ENCODE measurements at places on chromosomes 2 and 18.

GRCh38 chr2:105691947-105692390 is 52.7 kb upstream of the NCK2 start:
- DNase-seq = no peak

DNA sequence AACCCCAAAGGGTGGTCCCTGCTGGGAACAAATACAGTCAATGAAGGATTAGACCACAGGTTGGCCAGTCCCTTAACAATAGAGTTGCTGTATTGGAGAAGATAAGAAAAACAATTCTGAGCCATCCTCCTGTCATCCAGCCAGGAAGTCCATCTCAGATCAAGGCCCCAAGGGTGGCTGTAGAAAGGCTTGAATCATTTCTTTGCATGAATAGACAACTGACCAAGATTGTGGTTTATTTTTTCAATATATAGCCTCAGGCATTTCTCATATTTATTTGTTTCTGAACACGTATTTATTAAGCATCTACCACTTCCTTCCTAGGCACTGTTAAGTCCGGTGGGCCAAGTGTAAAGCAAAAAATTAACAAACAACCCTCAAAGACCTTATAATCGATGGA is 274.4 kb upstream of the SLC14A2 start:
- no peak for DNase-seq

DNA sequence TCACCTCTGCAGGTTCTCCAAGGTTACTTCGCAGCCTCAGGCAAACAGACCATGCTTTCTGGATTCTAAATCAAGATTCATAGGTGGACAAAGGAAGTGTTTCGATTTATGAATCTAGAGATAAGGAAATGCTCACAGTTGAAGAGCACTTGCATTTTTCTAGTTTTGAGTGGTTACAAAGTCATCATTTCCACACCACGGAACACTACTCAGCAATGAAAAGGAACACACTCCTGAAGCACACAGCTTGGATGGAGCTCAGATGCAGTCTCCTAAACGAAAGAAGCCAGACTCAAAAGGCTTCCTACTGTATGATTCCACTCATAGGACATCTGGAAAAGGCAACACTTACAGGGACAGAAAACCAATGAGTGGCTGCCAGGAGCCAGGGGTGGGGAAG is 31.7 kb downstream of the SDC1 start:
- DNase-seq = no peak

DNA sequence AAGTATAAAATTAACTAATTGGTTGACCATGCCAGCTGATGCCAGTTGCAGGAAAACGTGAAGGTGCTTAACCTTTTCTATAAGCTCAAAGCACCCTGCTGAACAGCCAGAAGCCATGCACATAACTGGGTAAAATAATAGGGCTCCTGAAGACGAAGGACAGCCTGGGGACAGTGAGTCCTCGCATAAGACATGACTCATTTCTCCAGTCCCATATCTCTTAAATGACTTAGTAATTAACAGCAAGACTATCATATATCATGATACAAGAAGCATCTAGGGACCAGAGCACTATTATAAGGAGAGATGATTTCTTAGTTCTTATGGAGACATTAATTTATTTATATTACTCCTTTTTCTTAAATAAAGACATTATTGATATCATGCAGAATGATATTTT is 100.5 kb upstream of the DOK6 start:
- DNase-seq = no peak

DNA sequence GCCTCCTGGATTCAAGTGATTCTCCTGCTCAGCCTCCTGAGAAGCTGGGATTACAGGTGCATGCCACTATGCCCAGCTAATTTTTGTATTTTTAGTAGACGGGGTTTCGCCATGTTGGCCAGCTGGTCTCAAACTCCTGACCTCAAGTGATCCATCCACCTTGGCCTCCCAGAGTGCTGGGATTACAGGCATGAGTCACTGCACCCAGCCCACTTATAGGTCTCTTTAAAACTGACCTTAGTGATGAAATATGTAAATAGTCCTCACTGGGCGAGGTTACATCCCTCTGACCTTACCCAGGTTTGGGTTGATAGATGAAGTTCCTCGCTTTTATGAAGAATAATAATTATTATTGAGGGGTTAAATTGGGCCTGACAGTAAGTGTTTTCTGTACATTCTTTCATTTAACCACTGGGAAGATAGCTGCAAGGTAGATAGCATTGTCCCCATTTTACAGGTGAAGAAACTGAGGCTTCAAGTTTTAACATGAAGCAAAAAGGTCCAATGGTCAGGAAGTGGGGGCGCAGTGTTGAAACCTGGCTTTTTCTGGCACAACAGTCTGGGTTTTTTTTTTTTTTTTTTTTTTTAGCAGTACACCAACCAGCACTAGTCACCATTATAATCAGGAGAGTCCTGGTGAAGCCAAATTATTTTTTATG is 174.8 kb upstream of the EPAS1 start:
- DNase-seq = no peak

GRCh38 chr2:238320246-238320647 is at the start of gene TRAF3IP1:
TRAF3IP1 (plus strand) TSS chr2:238320518; CDS start chr2:238320663, 145 bp downstream.
- DNase-seq = peak; percentile 91

- peak; percentile 11 for DNase-seq
Measured at GRCh38 chr2:105179469-105180372, 61.8 kb upstream of the GPR45 start.

DNA sequence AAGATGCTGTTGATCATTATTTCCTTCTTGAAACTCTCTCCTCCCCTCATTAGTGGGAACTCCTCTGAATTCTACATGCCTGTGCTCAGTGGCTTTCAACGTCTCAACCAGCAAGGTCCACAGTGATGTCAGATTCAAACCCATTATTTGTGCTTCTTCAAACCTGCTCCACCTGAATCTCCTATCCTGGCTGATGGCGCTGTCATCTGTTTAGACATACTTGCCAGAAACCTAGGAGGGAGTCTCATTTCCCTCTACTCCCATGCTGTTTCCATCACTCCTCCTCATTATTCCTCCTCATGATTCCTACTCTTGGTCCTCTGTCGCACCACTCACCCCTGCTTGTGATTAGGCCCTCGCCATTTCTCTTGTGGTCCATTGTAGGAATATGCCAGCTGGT is 2.9 kb upstream of the LPIN2 start:
- no peak for DNase-seq

GRCh38 chr2:59458800-59459199 is 1094.7 kb downstream of the BCL11A start:
- no peak for DNase-seq

- no peak for DNase-seq
Measured at GRCh38 chr2:63662028-63662804, 73.5 kb downstream of the MDH1 start.

- no peak for DNase-seq
Measured at GRCh38 chr2:239316562-239317465, 84.0 kb downstream of the HDAC4 start.

DNA sequence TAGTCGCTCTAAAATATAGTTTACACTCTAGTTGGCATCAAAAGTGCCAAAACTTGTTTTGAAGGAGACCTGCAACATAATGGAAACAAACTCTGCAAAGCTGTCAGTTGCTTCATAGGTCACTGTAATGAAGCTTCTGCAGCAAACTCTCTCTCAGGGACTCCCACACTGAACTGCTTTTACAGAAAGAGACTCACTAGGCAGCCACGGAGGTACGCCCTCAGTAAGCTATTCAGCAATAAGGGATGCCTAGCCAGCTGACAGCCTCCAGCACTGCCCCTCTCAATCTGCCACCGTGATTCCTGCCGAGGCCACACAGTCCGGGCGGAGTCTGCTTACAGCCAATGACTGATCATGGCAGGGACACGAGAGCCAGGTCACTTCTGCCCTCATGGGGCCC is 51.1 kb downstream of the COLEC12 start:
- DNase-seq = no peak

GRCh38 chr18:4455113-4455811 is at the start of gene DLGAP1:
DLGAP1 (minus strand) TSS chr18:4455307.
- DNase-seq = peak; percentile 67

- DNase-seq = no peak
Measured at GRCh38 chr2:63665091-63665490, 76.3 kb downstream of the MDH1 start.

DNA sequence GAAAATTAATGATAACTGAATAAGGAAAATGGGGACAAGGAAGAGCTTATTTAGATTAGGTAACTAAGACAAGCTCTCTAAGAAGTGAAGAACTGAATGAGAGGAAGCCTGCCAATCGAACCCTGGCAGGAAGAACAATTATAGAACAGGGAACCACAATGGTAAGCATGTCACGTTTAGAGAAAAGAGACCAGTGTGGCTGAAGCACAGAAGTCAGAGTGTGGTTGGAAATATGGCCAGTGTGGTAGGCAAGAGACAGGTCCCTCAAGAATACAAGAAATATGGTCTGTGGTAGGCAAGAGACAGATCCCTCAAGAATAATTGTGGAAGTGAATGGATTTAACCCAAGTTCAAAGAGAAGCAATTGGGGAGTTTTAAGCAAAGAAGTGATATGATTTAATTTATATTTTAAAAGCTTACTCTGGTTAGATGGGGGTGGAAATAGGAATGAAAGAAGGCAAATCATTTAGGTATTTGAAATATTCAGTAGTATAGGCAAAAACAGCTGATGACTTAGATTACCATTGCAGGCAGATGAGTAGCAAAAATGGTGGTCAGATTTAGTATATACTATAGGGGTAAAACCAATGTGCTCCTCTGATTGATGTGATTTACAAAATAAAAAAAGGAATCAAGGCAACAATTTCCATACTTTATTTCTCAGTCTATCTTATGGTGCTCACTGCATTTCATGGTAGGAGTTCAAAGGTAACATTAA is 38.8 kb upstream of the ERMN start:
- no peak for DNase-seq

- no peak for DNase-seq
Measured at GRCh38 chr2:180559771-180560170, 420.6 kb upstream of the UBE2E3 start.

- no peak for DNase-seq
Measured at GRCh38 chr18:48928787-48929186, 22.0 kb downstream of the SMAD7 start.

DNA sequence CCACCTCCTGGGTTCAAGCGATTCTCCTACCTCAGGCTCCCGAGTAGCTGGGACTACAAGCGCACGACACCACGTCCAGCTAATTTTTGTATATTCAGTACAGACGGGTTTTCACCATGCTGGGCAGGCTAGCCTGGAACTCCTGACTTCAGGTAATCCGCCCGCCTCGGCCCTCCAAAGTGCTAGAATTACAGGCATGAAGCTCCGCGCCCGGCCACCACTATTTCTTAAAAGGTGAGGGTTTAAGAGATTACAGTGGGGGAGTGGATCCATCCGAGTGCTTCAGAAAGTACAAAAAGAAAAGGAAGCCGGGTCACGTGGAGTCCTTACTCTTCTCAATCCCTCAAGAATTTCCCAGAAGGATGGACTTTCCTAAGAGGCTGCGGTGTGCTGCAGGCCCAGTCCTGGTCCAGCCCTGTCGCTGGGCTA is 146.9 kb downstream of the ANKRD44 start:
- DNase-seq = no peak

DNA sequence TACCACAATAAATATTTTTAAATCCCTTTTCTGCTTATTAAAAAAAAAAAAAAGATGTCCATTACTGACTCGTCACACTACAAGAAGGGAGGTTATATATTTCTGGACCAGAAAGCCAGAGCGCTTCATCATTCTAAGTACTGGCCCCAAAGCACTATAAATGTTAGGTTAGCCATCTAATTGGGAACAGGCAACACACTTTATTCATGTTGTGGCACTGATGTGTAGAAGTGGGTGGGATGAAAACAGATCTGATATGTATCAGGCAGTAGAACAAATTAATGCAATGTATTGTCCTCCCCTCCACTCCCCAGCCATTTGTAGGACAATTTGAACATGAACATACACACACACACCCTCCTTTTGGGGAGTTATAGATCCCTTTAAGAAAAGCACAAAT is 24.4 kb downstream of the LANCL1 start:
- DNase-seq = no peak

GRCh38 chr2:180456801-180457200 is 449.7 kb upstream of the CWC22 start:
- peak; percentile 33 for DNase-seq

DNA sequence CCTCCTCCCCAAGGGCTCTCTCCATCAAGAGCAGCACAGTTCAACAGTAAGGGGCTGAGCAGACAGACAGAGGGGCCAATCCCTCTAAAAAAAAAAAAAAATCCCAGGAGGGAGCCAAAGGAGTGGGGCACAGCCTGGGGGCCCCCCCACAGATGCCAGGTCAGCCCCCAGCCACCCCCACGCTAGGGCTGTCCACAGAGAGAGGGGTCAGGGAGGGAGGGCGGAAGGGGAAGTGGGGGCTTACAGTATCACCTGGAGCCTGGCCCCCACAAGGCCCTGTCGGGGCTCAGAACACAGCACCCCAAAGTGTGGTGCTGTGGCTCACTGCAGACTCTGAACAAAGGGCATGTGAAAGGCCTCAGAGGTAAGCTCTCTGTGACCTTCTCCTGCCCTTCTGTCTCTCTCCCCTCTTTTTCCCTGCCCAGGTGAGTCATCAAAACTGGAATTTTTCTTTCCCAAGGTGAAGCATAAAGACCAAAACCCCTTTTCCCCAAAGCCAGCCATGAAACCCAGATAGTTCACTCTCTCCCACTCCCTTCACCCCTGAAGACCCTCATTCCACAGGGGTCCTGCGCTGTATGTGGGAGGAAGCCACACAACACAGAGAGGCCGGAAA is 13.9 kb downstream of the BIN1 start:
- DNase-seq = no peak

GRCh38 chr18:61889541-61889940 is 3.3 kb downstream of the RNF152 start:
- DNase-seq = no peak

GRCh38 chr2:208608122-208608835 is 201.7 kb downstream of the PTH2R start:
- DNase-seq = no peak

- DNase-seq = no peak
Measured at GRCh38 chr2:6656633-6657032, 209.1 kb downstream of the CMPK2 start.

GRCh38 chr18:40259115-40259835 is 1695.8 kb upstream of the PIK3C3 start:
- peak; percentile 68 for DNase-seq

GRCh38 chr2:81942876-81943275 is 1638.3 kb upstream of the LRRTM1 start:
- peak; percentile 5 for DNase-seq

GRCh38 chr18:75297731-75298130 is 87.1 kb downstream of the TSHZ1 start:
- peak; percentile 59 for DNase-seq

GRCh38 chr2:112577756-112578155 is 6.7 kb upstream of the CHCHD5 start:
- DNase-seq = no peak

GRCh38 chr2:79994161-79994560 is 310.4 kb downstream of the LRRTM1 start:
- no peak for DNase-seq

DNA sequence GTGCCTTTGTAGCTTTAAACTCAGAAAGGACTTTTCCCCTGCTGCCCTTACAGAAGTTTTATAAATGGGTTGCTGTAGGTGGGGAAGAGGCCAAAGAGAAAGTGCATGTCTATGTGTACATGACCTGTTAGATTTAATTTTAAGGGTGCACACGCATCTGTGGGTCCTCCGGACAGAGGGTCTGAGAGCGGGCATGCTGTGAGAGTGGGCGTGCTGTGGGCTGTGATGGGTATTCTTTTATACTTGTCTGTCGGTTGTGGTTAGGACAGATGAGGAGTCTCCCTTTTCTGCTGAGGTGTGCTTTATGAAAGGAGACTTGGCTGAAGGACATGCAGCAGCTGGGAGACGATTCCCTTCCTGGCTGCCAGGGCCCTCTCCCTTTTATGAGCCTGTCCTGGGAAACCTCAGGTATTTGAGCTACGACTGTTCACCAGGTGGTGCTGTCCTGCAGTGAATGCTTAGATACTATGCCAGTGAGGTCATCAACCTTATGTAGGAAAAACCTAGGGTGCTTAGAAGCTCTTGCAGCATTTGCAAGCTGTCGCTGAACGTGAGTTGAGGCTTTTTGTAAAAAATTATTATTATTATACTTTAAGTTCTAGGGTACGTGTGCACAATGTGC is 67.5 kb downstream of the TANC1 start:
- DNase-seq = no peak

Measured in muscle of arm (tissue), 14 donors.